GM13977 (cell line): ENCODE measurements at places on chromosomes 4 and X.

DNA sequence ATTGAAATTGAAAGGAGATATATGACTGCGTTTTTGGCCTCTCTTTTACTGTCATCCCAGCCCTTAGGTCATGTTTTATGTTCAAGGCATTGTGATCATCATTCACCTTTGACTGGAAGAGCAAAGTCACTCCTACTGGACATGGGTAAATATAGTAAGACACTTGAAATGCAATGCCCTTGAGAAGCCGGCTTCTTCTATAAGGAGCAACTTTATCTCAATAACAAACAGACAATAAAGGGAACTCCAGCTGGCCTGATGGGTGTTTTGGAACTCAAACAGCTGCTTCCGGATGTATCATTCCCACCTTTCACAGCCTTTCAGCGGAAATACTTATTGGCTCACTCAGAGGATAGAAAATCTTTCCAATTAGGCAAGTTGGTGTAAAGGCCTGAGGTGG, 65.1 kb upstream of the C4orf54 start:
- DNase-seq, result no peak

DNA sequence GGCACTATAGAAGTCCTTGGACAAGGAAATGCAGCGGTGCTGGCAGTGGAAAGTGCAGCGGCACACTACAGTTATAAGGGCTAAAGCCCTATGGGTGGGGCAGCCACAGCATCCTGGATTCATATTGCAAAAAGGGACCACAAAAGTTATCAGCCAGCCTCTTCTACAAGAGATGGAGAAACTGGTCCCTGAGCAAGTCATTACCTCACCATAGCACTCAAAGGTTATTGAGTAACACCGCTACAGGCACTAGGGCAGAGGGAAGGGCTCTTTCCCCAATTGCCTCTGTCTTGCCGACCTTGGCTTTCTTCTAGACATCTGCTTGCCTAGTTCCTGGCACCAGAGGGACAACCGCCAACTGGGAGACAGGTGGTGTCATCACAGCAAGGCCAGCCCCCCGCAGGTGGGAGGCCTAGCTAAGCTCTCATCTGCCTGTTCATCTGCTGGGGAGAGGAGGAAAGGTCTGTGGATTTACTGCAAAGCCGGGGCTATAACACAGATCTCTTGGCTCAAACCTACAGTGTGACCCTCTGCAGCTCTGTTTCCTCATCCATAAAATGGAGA, 600.0 kb downstream of the BCOR start:
- DNase-seq, result no peak

- no peak for DNase-seq
Observed at GRCh38 chrX:151773434-151773833, 38.9 kb downstream of the CNGA2 start.

- no peak for DNase-seq
Observed at GRCh38 chr4:37109756-37110155, 134.8 kb upstream of the NWD2 start.
